Stimulated activated CD4-positive, alpha-beta T cell treated with anti-CD3 and anti-CD28 coated beads, Interleukin-1b, Interleukin-23, amount 100 ng/mL, for 1 hour (primary cell): ENCODE measurements at places on chromosomes 11 and 22.

DNA sequence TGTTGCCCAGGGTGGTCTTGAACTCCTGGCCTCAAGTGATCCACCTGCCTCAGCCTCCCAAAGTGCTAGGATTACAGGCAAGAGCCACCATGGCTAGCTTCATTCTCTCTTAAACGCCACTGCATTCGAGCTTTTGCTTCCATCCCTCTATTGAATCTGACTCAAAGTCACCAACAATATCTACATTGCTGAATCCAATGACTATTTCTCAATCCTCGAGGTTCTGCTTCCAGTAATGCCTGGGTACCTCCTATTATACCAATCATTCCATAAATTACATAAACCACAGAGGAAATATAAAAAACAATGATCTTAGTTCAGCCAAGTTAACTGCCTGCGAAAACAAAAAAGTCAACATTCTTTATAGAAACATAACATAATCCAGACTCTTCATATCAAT, 11.9 kb upstream of the NXF1 start:
- no peak for DNase-seq

DNA sequence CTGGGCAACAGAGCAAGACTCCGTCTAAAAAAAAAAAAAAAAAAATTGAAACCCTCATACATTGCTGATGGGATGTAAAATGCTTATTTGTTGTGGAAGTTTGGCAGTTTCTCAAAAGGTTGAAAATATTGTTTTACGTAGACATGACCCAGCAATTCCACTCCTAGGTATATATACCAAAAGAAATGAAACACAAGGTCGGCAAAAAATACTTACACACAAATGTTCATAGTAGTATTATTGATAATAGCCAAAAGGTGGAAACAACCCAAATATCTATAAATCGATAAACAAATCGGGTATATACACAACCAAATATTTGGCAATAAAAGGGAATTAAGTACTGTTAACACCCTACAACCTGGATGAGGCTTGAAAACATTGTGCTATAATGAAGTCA, 5.1 kb upstream of the ZNF143 start:
- DNase-seq, result no peak

DNA sequence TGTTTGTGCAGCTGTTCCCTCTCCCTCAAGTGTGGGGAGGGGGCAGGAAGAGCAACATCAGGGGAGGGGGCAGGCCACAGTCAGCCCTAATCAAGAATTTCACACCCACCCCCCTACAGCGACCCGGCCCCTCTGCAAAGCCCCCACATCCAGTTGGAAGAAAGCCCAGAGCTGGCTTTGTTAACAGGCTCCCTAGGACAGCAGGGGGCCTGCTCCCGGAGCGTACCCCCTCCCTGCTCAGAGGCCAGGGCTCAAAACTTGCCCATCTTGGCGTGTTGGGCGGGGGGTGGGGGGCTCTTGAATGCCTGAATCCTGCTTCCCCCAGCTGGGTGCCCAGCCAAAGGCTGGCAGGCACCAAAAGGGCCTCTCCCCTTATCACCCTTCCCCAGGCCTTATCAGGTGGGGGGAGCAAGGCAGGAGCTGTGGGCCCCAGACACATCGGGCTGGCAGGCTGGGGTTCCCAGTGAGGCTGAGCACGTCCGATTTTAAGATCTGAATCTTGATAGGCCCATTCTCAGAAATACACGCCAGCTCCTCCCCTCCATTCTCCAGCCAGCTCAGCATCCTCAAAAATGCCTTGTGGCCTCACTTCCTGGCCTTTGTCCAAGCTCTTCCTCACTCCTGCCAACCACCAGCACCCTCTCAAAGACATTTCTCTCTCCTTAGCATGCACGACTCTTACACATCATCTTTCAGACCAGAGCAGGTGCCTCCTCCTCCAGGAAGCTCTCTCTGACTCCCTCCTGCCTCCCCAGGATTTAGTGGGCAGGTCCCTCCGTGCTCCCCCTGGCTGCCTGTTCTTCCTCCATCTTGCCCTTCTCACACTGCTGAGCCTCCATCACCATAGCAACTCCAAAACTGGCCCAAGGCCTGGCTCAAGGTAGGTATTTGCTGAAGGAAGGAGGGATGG, 384.8 kb downstream of the MN1 start:
- DNase-seq, result no peak

GRCh38 chr22:22554587-22555284, 4.3 kb downstream of the PRAME start:
- no peak for DNase-seq

- no peak for DNase-seq
Observed at GRCh38 chr22:44893731-44894080, 116.1 kb downstream of the PHF21B start.

GRCh38 chr11:1837171-1838076, 1.4 kb upstream of the TNNI2 start:
- peak; percentile 50 for DNase-seq

DNA sequence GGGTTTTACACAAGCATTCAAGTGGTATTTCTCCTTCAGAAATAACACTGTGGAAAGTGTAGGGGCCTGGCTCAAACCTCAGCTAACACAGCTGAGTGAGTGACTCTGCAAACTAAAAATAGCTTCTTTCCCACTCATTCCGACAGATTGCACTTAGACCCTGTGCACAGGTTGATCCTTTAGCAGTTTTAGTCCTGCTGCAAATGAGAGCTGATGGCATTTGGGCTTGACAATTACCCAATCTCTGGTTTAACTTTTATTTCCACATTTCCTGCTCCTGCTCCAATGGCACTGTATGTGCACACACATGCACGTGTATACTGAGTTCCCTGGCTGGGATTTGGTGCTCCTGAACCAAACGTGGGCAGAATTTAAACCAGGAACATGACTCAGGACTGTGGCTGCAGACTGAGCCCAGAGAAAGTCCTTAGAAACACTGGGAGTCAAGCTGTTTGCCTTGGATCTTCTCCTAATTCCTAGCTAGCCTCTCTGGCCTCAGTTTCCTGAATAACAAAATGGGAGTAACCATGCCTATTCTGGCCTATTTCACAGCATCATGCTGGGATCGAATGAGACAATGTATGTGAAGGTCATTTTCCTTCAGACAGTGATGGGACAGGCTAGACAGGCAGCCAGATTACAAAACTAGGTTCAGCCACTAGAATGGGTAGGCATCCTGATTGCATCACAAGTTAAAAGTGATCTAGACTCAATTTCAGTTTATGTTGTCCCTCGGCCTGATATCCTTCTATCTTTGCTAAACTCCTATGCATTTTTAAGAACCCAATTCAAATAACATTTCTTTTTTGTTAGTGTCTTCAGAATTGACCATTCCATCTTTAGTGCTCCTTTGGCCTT, 58.2 kb downstream of the SERGEF start:
- no peak for DNase-seq

DNA sequence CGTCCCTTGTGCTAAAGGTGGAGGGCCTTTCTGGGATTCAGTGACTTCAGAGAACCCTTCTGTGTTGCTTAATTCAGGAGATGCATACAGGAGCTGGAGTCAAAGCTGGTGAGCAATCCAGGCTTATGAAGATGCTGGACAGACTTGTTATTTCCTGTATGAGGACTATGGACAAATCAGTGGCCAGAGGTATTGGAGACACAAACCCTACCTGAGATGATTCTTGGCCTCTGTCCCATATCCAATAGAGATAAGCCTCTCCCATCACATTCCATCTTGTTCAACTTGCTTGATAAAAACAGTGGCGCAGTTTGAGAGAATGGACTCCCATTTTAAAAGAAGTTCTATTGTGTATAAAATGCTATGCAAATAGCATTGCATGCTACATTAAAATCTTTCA, at the start of gene MRGPRX1:
MRGPRX1 (minus strand) TSS at position 101 of the 400 bp plus-strand sequence. CDS start 4,630 bp downstream, outside the sequence.
- no peak for DNase-seq

DNA sequence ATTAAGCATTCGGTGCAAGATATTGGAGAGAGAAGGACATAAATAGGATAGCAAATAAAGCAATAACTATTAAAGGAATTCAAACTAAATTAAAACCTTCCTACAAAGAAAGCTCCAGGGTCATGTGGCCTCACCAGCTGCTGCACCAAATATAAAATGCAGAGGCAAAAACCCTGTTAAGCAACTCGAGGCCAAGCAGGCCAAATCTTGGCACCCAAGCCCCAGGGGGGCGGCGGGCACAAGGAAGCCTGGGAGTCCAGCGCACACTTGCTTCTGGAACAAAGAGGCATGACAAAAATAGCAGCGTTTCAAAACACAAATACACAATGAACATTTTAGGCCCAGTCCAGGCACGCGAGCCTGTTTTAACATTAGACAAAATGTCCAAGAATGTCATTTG, 20.8 kb downstream of the KRTAP5-6 start:
- DNase-seq, result no peak

DNA sequence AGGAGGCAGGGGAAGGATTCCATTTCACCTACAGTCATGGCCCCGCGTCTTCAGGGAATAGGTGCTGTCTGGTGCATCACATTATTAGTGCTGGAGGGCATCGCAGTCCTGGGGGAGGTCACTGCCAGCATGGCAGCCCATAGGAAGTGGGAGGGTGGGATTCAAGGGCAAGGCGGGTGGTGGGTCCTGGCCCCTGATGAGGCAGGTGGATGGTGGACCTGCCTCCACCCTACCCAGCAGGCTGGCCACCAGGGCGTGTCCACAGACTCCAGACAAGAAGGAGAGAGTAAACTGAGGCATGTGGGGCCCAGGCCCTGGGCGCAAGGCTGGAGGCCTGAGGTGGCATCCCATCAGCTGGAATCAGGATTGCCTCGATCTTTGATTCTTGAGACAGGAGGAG, 53.3 kb downstream of the RTN4R start:
- no peak for DNase-seq

DNA sequence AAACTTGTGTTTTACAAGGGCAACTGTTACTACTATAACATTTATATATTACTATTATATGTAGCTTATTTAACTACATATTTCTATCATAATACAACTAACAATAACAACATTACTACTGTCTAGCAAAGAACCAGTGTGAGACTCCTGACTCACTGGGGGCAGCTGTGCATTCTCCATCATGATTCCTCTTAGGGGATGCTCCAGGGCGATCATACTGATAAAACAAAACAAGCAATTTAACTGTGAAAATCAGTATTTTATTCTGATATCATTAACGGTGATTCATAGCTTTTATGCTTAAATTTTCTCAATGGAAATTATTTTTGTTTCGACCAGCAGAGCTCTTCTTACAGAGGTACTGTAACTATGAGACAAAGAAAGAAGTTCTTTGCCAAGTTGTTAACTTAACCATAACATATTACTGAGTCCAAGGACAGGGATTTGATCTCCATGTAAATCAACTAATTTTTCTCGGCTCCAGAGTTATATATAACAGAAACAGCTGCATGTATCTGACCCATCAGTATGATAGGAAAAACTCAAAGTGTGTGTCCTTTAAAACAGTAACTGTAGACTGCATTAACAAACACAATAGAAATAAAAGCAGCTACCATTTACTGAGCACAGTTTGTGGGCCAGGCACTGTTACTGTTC, 24.8 kb upstream of the FNBP4 start:
- no peak for DNase-seq

DNA sequence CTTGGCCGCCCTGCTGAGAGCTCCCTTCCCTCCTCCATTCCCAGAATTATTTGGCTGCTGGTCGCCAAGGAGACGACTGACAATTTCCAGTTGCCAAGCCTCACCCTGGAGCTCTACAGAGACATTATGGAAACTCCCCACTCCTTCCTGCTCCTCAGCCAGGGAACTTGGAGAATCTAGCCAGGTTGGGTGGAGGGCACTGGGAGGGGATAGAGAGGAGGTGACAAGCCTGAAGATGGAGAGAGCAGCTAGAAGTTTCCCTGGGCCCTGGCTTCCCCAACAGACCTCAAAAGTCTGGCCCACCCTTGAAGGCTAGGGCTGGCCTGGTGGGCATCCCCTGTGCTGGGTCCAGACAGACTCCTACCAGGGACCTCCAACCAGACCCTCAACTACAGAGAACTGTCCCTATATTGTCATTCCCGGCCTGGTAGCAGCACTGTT, 6.7 kb upstream of the VSIG10L2 start:
- DNase-seq, result no peak

GRCh38 chr11:118247041-118247440, 5.1 kb downstream of the MPZL3 start:
- no peak for DNase-seq

DNA sequence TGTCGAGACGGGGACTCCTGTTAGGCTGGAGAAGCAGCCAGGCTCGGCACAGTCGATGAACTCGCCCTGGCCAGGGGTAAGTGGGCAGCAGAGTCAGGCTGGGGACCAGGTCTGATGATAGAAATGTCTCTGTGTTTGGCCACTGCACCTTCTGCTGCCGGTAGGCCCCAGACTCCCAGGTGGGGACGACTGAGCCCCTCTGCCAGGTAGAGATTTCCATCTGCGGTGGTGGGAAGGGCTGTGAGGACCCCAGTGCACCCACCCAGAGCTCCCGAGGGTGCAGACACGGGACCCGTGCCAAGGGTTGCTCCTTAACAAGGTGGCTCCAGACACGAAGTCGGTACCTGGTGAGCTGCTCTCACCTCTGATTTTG, 862.5 kb downstream of the TBC1D22A start:
- DNase-seq, result no peak

DNA sequence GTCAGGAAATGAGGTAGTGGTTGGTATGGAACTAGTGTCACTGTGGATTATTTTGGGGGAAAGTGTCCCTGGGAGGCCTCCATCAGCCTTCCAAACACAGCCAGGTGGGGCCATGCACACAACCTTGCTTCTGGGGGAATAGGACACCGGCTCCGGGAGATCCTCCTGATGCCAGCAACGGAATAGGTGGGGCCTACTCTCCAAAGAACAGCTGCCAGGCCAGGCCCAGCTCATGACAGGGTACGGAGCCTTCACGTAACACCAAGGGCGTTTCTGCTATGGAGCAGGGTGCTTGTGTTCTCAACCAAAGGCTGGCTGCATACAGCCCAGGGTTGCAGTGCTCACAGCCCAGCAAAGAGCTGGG, 30.6 kb upstream of the LINC01488 start:
- DNase-seq, result no peak

- DNase-seq, result no peak
Observed at GRCh38 chr11:70210530-70210929, 7.4 kb downstream of the FADD start.

GRCh38 chr11:75023446-75024067, 34.8 kb downstream of the NEU3 start:
- no peak for DNase-seq

DNA sequence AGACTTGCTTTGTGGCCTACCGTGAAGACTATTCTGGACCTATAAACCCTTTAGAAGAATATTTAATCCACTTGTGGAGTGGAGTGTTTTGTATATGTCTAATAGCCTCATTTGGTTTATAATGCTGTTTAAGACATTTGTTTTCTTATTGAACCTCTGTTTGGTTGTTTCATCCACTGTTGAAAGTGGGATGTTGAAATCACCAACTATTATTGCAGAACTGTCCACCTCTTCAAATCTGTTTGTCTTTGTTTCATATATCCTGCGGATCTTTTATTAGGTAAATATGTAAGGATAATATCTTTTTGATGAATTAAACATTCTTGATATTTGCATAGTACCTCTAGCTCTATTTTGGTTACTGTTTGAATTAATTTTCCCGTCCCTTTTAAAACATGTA, 49.1 kb downstream of the XKR3 start:
- no peak for DNase-seq

- peak; percentile 48 for DNase-seq
Observed at GRCh38 chr22:31082606-31083376, 1.7 kb downstream of the SMTN start.

- DNase-seq, result no peak
Observed at GRCh38 chr11:71372693-71373657, 75.2 kb downstream of the DHCR7 start.
